GM12878 (cell line): ENCODE measurements at places on chromosomes 3 and 15. TPM values are rescaled to one million over a fixed set of nuclear protein-coding genes. Genes with fewer than 3 reads are reported as not detected.

- no peaks in the 10 kb centered on the region for H3K4me1 ChIP-seq
- no peak overlapping the region for H3K27ac ChIP-seq
- no peak for DNase-seq
- H3K4me3 ChIP-seq = no peak overlapping the region
- H3K36me3 ChIP-seq = no peaks in the 10 kb centered on the region
- H3K27me3 ChIP-seq = no peaks in the 10 kb centered on the region
Measured at GRCh38 chr3:150829408-150829807, 66.4 kb upstream of the SIAH2 start.

GRCh38 chr3:40523781-40524180 is 979 bp upstream of the ZNF621 start:
- H3K27ac ChIP-seq = no peak overlapping the region
- DNase-seq = no peak
- no peak overlapping the region for H3K4me3 ChIP-seq
- no peaks in the 10 kb centered on the region for H3K36me3 ChIP-seq
- no peaks in the 10 kb centered on the region for H3K4me1 ChIP-seq

DNA sequence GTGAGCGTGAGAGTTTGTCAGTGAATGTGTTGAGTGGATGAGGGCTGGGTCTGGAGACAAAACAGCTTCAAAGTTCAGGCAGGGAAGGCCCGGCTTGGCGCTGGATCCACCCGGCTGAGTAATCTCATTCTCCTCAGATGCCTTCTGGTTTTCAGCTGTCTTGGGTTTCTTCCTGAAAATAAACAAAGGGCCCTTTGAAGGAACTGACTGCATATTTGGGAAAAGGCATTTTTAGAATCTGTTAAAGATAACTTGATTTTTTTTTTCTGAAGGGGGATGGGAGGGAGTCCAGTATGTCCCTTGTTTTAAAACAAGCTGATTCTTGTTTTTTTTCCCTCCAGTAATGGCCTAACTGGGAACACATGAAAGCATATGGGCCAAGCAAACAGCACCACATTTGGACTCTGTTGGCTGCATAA is 86.4 kb downstream of the TIGIT start:
- H3K4me3 ChIP-seq = no peak overlapping the region
- H3K4me1 ChIP-seq = 0 out of 2 replicates have a peak, but pooled peaks cover 3% of the 10 kb centered on the region
- no peaks in the 10 kb centered on the region for H3K36me3 ChIP-seq
- DNase-seq = no peak

DNA sequence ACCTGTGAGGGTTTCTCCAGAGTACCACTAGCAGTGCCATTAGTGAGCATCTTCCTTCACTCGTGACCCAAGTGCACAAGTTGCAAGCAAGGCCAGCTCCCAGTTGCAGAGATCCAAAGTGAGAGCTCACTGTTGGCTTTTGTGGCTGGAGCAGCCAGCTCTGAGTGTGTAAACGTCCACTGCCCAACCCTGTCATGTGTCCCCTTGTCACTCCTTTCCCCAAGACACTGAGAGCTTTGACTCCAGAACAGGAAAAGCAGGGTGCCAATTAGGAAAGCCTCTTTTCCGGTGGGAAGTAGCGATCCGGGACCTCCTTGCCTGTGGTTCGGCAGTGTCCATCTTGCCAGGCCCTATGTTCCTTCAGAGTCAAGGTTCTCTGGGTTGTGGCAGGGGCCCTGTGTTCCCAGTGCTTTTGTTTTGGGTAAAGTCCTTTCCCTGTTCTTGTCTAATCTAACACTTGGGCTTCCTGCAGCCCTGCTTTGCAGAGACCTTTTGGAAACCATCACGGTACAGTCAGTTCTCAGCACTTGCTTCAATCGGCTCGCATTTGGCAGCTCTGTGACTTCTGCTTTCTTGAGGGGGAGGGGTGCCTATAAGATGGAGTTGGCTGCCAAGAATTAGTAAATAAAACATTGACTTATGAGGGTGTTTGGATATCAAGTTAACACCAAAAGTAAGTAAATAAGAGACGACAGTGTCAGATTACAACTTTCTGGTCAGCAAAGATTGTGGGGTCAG is 90.5 kb downstream of the DNASE1L3 start:
- no peak overlapping the region for H3K27ac ChIP-seq
- no peak for DNase-seq
- H3K36me3 ChIP-seq = peaks cover 19% of the 10 kb centered on the region
- H3K4me3 ChIP-seq = no peak overlapping the region
- H3K4me1 ChIP-seq = peaks cover 23% of the 10 kb centered on the region

GRCh38 chr3:69700949-69701348 is 38.3 kb upstream of the MITF start:
- H3K4me1 ChIP-seq = no peaks in the 10 kb centered on the region
- DNase-seq = no peak
- H3K36me3 ChIP-seq = no peaks in the 10 kb centered on the region
- no peaks in the 10 kb centered on the region for H3K27me3 ChIP-seq

DNA sequence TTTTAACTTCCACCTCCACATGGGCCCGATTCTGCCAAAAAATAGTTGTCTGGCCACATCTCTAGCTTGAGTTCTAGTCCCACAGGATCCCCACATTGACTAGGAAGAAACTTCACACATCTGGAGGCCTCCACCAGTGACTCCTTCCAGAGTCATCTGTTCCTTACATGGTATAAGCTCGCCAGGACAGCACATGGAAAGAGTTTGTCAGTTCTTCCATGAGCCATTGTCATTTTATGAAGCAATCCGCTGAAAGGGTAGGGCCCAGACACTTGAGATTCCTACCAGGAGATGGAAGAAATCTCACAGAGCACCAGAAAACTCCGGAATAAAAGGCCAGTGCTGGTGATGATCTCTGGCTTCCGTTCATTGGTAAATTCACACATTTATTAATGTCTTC is 350.5 kb upstream of the ICE2 start:
- H3K4me3 ChIP-seq = no peak overlapping the region
- no peak overlapping the region for H3K27ac ChIP-seq
- DNase-seq = no peak
- H3K4me1 ChIP-seq = no peaks in the 10 kb centered on the region
- H3K36me3 ChIP-seq = no peaks in the 10 kb centered on the region

- no peak for DNase-seq
- H3K36me3 ChIP-seq = no peaks in the 10 kb centered on the region
- H3K4me1 ChIP-seq = no peaks in the 10 kb centered on the region
- H3K27ac ChIP-seq = no peak overlapping the region
- no peaks in the 10 kb centered on the region for H3K27me3 ChIP-seq
Measured at GRCh38 chr3:172201870-172202236, 162.5 kb downstream of the FNDC3B start.

DNA sequence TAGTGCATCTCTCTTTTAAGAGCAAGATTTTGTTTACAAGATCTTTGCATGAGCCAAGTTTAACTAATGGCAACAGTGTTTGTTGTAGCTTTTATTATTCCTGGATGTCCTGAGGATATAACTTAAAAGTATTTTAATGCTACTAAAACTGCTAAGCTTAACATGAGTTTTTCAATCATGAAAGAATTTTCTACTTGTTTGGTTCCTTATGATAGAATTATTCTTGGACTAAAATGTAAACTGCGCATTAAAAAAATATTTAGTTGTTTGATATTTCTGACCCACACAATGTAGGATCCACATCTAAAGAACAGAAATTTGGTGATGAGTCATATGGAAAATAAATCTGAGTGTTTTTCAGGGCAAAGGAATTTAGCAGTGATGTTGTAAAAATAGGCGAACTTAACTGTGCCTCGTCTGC is 70.8 kb downstream of the RAP2B start:
- H3K4me3 ChIP-seq = no peak overlapping the region
- H3K36me3 ChIP-seq = no peaks in the 10 kb centered on the region
- H3K27ac ChIP-seq = no peak overlapping the region
- H3K27me3 ChIP-seq = no peaks in the 10 kb centered on the region

DNA sequence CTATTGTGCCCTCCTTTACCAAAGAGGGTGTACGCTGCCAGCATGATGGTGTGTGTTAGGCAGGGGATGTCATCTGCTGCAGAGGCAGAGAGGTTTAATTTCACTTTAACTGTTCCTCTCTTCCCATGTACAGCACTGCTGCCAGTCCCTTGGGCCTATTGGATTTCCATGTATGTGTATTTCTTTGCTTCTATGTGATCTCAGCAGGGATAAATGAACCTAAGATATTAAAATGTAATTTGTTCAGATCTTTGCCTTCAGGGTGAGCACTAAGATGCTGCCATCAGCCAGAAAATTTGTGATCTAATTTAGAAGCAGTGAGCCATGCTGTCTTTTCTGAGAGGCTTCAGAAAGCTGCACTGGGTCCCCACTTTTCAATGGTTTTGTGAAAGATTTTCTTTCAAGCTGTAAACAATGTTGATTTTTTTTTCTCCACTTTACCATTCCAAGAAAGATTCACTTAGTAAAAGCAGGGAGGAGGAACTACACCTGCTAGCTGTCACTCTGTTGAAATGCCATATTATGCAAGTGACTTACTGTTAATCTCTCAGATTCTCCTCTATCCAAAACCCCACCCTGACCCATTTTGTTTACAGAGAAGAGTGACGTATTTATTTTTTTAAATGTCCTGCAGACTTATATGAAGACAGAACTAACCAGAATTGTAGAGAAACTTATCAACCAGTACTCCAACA is 261.9 kb downstream of the TBL1XR1 start:
- no peak overlapping the region for H3K27ac ChIP-seq
- no peaks in the 10 kb centered on the region for H3K4me1 ChIP-seq
- DNase-seq = no peak
- H3K4me3 ChIP-seq = no peak overlapping the region

SLC12A1 gene
- not detected in 2 replicates for polyA plus RNA-seq
